Tracheal epithelial cell (primary cell): ENCODE measurements at places on chromosomes 2 and 18. TPM values are rescaled to one million over a fixed set of nuclear protein-coding genes. Genes with fewer than 3 reads are reported as not detected.

ZAP70 gene
- total RNA-seq = not detected in 2 replicates

GPR45 gene
- not detected in 2 replicates for total RNA-seq

TOGARAM2 gene
- total RNA-seq = under 0.01 TPM in 1 of 2 replicates, not detected in the other

COLEC11 gene
- total RNA-seq = not detected in 2 replicates

GKN2 gene
- total RNA-seq = not detected in 2 replicates
